ENCODE measurements at places on chromosomes 4 and X. TPM values are rescaled to one million over a fixed set of nuclear protein-coding genes. Genes with fewer than 3 reads are reported as not detected.

DNA sequence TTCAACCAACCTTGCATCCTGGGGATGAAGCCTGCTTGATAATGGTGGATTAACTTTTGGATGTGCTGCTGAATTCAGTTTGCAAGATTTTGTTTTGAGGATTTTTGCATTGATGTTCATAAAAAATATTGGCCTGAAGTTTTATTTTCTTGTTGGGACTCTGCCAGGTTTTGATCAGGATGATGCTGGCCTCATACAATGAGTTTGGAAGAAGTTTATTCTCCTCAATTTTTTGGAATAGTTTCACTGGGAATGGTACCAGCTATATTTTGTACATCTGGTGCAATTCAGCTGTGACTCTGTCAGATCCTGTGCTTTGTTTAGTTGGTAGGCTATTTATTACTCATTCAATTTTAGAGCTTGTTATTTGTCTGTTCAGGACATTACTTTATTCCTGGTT, 340.3 kb upstream of the TRAM1L1 start:
- DNase-seq, result no peak

GRCh38 chr4:186191200-186192065, at the start of gene CYP4V2:
CYP4V2 (plus strand) TSS chr4:186191567; CDS start chr4:186191824, 257 bp downstream.
- DNase-seq, result peak; percentile 91

DNA sequence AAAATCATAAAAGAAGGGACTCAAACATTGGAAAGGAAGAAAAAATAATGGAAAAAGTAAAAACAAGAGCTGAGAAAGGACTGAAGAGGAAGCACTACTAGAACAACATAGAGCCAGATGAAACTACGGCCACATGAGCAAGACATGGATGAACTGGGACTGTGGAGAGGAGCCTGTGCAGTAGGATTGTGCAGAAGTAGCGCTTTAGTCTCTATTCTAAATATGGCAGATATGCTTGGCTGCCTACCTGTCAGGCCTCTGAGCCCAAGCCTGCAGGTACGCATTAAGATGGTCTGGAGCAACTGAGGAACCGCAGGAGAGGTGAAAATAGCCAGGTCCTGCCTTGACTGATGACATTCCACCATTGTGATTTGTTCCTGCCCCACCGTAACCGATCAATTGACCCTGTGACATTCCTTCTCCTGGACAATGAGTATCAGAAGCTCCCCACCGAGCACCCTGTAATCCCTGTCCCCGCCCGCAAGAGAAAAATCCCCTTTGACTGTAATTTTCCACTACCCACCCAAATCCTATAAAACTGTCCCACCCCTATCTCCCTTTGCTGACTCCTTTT, 154.3 kb downstream of the CAMK2D start:
- DNase-seq, result no peak

Gene FAM9C
- total RNA-seq, result 1.2 TPM

Gene ADGRL3
- total RNA-seq, result 5.1 TPM

DNA sequence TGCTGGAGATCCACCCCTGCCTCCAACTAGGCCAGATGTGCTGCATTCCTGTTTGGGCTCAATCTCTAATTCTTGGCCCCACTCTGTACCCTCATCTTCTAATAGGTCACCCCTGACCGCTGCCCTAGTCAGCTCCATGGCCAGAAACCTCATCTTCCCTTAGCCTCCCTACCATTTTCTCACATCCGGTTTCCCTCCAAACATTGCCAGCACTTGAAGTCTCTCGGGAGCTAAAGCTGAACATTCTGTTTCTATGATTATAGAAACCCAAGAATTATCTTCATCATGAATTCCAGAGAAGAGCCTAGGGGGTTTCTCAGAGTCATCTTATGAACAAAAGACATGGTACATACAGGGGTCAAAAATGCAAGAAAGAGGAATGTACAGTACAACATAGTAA, 179.7 kb downstream of the AMELX start:
- no peak for DNase-seq

DNA sequence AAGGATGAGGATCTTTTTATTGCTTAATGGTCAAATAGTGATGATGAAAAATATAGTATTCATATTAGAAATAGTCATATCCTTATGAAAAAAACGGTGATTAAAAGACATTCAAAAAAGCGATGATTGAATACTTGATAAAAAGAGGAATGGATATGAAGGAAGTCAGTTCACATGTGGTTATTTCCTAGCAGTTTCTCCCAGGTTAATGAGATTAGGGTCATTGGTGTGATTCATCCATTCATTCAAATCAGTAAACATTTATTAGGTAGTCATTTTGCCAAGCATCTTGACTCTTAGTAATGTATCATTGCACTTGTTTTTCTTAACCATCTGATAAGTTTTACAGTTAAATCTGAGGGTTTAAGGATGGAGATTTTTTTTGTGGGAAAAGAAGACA, 294.1 kb downstream of the ARHGAP24 start:
- no peak for DNase-seq

DNA sequence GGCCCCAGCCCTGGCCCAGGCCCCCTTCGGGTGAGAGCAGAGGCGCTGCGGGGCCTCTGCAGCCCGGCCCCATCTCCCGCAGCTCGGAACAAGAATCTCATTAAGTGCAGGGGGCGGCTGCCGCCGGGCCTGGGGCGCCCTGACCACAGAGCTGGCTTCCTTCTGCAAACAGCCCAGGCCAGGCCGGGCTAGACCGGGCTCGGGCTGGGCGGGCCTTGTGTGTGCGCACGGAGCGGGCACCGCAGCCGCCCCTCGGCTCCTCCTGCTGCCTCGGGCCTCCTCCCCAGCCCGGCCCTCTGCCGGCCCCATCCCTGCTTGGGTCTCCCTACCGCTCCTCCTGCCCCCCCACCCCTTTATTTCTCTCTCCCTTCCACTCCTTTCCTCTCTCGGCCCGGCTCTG, 83.3 kb downstream of the EFNB1 start:
- no peak for DNase-seq

Gene GDPD2
- not detected for total RNA-seq

- peak; percentile 28 for DNase-seq
Observed at GRCh38 chrX:138711399-138712347, at the start of gene FGF13. FGF13 (minus strand) TSS chrX:138711717; CDS start chrX:138711003, 714 bp downstream.

Gene PNCK
- 14.5 TPM for total RNA-seq

DNA sequence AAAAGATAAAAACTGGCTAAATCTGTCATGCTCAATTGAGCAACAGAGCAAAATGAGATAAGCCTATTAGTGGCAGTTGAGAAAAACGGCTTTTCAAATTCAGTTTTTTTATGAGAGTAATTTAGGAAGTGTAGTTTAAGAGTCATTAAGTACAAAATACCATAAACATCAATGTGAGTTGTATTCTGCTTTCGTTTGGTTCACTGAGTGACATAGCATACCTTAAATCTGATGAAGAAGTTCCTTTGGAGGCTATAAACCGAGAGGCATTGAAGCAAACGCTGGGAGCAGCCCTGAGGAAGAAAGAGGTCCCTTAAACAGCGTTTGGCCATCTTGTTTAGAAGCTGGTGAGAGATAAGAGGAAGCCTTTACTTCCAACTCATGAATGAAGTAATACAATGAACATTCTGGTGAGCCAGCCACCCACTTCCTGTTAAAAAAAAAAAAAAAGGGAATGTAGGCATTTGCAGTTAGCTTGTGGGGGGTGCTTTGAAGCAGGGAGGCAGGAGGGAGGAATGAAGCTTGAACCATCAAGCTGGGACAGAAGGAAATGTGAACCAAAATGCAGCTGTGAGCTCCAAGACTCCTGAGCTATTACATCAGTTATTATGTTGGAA, 132.3 kb downstream of the ZNF330 start:
- DNase-seq, result no peak

DNA sequence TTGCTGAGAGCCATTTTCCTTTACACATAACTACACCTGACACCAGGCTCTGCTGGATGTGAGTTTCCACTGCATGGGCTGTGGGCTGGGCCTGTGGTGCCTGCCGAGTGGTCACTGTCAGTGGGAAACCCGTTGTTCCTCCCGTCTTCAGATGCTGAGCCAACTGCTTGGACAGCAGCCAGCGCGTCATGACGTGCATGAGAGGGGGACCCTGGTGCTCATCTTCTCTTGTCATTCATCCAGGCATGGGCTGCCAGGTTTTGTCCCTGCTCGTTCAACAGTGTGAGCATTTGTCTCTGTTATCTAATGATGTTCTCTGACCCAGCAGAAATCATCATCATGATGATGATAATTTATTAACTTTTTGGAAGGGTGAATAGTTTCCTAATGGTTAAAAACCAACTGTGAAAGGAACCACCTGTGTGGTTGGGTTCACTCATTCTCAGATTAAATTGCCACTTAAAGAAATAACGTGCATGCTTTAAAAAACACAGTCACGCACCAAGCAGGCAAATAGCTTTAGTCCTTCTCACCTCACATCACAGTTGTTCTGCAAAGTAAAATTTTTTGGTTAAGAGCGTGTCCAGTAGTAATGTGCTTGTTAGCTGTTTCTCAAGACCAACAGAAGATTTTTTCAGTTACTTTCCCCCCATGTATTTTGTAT, 19.9 kb upstream of the CLDN34 start:
- DNase-seq, result no peak

DNA sequence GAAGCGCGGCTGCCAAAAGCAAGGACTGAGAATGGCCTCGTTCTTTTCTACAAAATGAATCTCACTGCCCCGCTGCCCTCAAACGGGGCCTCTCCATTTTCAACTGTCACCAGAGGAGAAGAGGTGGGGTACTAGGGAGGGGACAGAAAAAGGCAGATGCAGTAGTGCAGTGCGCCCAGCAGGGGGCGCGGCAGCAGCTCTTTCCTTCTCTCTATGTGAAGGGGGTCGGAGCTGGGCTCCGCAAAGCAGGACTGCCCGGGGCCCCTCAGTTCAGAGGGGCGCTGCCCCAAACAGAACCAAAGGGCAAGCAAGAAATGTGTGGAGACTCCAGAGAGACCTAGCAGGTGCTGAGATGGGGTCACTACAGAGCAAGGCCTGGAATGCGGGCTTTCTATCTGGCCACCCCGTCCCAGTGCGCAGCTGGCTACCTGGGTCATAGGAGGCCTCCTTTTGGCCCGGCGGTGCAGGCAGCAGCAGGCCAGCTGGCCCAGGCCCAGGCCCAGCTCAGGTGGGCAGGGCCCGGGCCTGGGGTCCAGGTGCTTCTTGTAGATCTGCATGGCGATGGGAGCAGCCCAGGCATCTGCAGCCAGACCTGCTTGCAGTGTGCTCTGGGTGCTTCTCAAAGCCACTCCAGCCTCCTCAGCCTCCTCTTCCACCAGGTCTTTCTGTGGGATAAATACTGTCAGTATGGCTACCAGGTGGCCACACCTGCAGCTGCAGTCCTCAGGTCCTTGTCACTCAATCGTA, 5.9 kb downstream of the IRAK1 start:
- no peak for DNase-seq

GRCh38 chrX:15631637-15632036, 30.9 kb upstream of the ACE2 start:
- no peak for DNase-seq

GRCh38 chrX:104008831-104009230, 4.7 kb downstream of the H2BW1 start:
- no peak for DNase-seq

Gene CLGN
- total RNA-seq, result 91.1 TPM

DNA sequence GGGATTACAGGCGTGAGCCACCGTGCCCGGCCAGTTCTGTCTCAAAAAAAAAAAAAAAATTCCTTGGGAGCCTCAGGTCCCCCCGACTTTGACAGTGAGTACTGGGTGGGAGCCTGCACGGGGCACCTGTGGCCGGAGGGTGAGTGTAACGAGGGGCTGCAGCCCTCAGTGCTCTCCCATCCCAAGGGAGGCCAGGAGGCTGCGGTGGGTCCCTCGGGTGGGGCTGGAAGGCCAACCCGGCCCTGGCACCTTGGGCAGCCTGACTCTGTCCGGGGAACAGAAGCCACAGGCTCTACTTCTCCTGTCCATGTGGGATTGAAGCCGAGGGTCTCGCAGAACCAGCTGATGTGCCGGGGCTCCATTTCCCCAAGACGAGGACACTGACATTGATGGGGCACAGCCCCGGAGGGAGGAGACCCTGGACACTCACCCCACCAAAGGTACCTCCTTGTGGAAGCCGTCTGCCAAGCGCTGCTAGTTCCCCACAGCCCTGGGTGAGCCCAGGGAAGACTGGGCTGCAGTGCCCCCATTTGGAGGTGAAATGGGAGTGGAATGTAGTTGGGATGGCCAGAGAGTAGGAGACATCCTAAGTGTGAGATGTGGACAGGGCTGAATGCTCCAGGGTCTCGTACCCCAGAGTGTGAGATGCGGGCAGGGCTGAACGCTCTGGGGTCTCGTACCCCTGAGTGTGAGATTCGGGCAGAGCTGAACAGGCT, 2.3 kb upstream of the SLC26A1 start:
- peak; percentile 17 for DNase-seq

Gene TCEAL2
- not detected for total RNA-seq

Gene HSFX4
- total RNA-seq, result not detected

- no peak for DNase-seq
Observed at GRCh38 chr4:125948021-125948420, 633.3 kb downstream of the FAT4 start.

DNA sequence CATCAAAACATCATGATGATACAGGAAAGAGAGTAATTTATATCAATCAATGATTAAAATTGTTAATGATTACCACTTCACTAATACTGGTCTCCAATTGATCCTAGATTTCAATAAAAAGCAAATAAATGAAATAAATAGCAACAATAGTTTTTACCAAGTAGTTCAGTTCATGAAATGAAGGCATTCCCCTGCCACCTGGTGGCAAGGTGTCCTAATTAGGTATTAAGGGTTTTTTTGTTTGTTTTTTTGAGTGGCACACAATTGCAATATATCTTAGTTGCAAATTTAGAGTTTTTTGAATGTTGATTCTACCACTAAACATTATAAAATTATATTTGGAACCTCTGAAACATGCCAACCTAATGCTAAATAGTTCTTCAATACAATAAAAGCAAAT, 157.4 kb upstream of the PDE5A start:
- peak; percentile 37 for DNase-seq

GRCh38 chr4:173499658-173500535, 30.1 kb downstream of the HAND2 start:
- no peak for DNase-seq

DNA sequence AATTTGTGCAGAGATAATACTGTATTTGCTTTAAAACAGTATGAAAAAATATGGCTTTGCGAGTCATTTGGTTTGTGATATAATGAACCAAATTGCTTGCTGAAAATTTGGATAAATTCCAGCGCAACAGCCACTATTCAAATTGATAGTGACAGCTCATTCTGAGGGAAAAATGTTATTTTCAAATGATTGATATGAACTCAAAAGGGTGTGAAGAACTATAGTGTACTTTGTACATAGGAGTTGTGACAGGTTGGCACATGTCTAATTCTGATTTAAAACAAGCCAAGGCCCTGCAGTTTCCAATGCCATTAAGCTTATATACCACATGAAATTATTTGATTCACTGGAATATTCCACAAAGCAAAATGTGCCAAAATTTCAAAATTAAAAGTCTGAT, 1628.9 kb upstream of the AGA start:
- DNase-seq, result no peak

Measured in left ventricle myocardium superior (tissue), 1 donor.